ENCODE measurements at places on chromosomes 1 and 21.

DNA sequence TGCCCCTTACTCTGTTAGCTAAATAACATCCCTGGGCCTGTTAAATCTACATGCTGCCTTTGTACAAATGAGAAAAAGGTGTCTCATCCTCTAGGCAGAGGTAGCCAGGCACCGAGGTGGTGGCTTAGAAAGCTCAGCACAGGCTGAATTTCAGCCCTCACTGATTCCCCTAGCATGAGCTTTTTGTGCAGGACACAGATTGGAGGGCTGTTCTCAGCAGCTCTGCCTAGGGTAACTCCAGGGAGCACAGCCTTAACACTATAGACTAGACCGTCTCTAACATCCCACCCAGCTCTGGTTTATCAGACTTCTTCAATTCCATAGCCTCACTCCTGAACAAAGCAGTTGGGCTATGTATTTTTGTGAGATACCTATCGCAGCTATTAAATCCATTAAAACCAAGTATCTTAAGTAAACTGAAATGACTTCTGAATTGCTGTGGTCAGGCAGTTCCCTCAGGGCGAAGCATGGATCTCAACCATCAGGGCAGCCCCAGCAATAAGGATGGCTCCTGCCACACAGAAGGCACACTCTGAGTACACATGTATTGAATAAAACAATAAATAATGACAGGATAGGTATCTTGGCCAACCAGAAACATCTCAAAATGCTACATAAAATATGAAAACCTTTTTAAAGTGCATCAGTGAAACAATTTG, 14.8 kb downstream of the S100A6 start:
- DNase-seq = no peak

DNA sequence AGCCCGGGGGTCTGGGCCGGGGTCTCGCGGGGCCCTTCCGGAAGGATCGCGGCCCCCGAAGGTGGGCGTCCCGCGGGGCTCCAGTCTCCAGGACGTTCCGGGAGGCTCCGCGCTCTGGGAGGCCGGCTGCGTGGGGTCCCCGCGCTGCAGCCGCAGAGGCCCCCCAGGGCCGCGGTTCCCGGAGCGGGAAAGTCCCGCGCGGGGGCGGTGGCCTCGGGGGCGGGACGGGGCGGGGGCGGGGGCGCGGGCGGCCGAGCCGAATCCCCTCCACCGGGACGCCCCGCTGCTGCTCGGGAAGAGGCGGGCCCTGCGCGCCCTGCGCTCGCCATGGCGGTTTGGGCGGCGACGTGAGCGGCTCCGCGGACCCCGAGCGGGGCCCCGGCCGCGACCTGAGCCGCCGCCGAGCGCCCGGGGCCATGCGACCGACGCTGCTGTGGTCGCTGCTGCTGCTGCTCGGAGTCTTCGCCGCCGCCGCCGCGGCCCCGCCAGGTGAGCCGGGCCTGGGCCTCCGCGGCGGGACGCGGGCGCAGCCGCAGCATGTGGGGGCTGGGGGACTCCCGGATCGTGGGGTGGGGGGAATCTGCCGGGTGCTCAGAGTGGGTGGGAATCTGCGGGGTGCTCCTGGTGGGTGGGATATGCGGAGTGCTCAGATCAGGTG, at the start of gene IFNGR2:
TSS of gene IFNGR2 (plus strand) at position 286 of the 658 bp plus-strand sequence. CDS start at position 417, 131 bp downstream.
- DNase-seq = no peak

- no peak for DNase-seq
These were observed 99.2 kb upstream of the IFFO2 start for GRCh38 chr1:19055701-19056100.

DNA sequence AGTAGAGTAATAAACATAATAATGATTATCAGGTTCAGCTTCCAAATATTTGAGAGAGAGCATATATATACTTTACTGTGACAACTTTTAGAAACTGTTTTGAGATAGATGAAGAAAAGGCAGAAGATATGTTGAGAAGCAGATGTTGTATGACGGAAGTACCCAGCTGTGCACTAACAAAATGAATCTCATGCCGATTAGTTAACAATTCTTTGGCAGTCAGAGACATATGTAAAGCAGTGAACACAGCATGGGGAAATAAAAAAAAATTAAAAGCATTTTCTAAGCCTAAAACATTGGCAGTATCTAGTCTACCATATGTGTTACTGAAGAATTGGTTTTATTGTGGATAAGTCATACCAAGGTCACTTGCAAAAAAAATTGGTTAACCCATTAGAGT, 51.8 kb downstream of the MAGI3 start:
- DNase-seq = no peak
